Stomach (tissue), 19 donors: ENCODE measurements at places on chromosomes 6 and 20.

- DNase-seq = peak; percentile 60
- H3K27me3 ChIP-seq = no peaks in the 10 kb centered on the region
- H3K4me1 ChIP-seq = peaks cover 51% of the 10 kb centered on the region
- H3K4me3 ChIP-seq = no peak overlapping the region
Observed at GRCh38 chr6:36075656-36076055, 48.0 kb downstream of the MAPK14 start.

DNA sequence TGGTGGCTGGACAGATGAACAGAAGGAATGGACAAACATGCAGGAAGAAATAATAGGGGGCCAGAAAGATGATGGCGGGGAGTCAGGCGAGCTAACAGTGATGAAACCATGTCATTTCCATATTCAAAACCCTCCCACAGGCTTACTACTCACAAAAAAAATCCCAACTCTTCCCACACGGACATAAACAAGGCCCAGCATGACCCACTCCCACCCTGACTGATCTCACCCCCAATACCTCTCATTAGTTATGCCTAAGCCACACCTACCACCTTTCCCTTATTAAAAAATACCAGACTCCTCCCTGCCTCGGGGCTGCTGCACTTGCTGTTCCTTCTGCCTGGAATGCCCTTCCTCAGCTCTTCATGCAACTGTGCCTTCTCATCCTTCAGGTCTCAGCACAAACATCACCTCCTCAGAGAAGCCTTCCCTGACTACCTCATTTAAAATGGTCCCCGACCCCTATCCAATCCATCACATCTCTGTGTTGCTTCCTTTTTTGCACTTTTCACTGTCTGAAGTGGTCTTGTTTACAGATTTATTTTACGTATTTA, 145.8 kb downstream of the PREX1 start:
- peaks cover 53% of the 10 kb centered on the region for H3K4me1 ChIP-seq
- H3K27me3 ChIP-seq = no peaks in the 10 kb centered on the region
- H3K4me3 ChIP-seq = no peak overlapping the region
- no peak overlapping the region for H3K27ac ChIP-seq

DNA sequence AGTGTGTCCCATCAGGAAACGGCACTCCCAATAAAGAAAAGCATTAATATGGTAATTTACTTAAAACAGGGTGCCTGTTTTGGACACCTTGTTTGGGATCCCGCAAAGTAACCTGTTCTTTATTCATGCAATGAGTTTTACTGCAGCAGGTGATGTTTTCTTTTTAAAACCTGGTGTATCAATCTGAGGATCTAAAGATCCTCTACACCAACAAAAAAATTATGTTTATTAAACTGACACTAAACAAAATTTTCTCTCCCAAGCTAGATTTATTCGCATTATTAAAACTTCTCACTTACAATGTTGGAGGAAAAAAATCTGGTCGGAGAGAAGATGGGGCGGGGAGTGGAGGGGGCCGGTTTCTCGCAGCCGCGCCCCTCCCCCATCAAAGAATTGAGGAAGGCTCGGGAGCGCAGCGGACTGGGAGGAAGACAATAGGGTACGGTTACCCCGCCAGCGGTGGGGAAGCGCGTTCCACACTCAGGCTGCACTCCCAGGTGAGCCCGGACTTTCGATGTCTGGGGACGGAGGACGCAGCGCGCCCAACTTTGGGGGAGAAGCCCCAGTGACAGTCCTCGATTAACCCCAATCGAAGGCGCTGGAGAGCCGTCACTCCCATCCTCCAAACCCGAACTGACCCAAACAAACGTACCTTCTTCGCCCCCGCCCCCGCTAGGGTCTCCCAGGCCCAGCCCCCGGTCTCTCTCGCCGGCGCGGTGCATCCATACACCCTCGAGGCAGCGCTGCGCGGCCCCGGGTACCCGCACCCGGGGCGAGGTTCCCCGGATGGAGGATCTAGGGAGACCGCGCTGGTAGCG, 1.3 kb downstream of the CD24 start:
- peaks cover 26% of the 10 kb centered on the region for H3K4me1 ChIP-seq
- no peaks in the 10 kb centered on the region for H3K36me3 ChIP-seq
- peak overlapping the region; percentile 92 for H3K27ac ChIP-seq
- peak; percentile 60 for DNase-seq

GRCh38 chr6:142938510-142938909, 6.5 kb downstream of the HIVEP2 start:
- no peaks in the 10 kb centered on the region for H3K27me3 ChIP-seq
- no peak for DNase-seq
- H3K4me3 ChIP-seq = no peak overlapping the region
- H3K36me3 ChIP-seq = no peaks in the 10 kb centered on the region
- H3K27ac ChIP-seq = no peak overlapping the region
